Mammary epithelial cell (primary cell): ENCODE measurements at places on chromosomes 6 and 20. TPM values are rescaled to one million over a fixed set of nuclear protein-coding genes. Genes with fewer than 3 reads are reported as not detected.

- DNase-seq, result no peak
Measured at GRCh38 chr6:74875193-74875592, 330.7 kb downstream of the COL12A1 start.

GRCh38 chr20:61254881-61255626 is 3.0 kb downstream of the CDH4 start:
- DNase-seq, result peak; percentile 80

GRCh38 chr6:150560004-150560883 is 39.4 kb upstream of the PLEKHG1 start:
- peak; percentile 98 for DNase-seq

Gene HMGN4
- 50.2 TPM for polyA plus RNA-seq

Gene RGS19
- 13.9 TPM for polyA plus RNA-seq

Gene CYP39A1
- polyA plus RNA-seq, result 0.65 TPM

Gene RAB44
- 0.02 TPM for polyA plus RNA-seq

Gene IRF4
- 0.01 TPM for polyA plus RNA-seq
